ENCODE measurements at places on chromosomes 2 and 18.

DNA sequence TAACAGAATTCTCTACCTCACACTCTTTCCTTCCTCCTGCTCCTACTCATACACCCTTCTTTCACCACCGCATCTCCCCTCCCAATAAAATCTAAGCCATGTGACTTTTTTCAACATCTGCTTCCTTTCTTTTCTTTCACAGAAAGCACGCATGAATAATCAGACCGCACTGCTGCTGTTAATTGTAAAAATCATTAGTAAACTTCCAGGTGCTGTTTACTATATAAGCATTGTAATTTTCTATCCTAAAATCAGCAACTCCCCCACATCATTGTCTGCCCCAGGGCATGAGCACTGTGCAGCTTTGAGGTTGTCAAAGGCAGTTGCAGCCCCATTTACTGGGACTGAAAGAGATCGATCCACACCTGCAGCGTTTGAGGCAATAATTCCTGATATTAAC lies 782.6 kb upstream of the ID2 start:
- DNase-seq, result no peak

- DNase-seq, result no peak
These were observed 17.4 kb downstream of the CYTIP start for GRCh38 chr2:157426477-157426994.

GRCh38 chr2:198273660-198274059 lies 469.3 kb downstream of the PLCL1 start:
- no peak for DNase-seq

- no peak for DNase-seq
These were observed 558.2 kb upstream of the PIK3C3 start for GRCh38 chr18:41396861-41397260.

- DNase-seq, result no peak
These were observed 92.6 kb upstream of the TSPYL6 start for GRCh38 chr2:54348646-54349045.

DNA sequence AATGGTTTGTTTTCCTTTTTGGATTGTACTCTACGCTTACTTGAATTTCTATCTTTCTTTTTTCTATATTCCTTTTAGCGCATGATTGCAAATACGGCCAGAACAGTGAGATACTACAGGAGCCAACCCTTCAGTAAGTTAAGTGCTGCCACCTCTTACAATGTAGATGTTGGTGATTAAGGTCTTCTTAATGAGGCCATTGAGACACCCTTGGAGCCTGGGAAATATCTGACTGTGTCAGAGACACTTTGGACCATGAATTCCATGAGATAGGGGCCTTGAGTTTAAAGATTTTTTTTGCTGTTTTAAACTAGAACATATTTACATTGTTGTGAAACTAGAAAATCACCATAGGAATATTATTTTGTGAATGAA lies 27.1 kb upstream of the MAP3K20 start:
- no peak for DNase-seq

DNA sequence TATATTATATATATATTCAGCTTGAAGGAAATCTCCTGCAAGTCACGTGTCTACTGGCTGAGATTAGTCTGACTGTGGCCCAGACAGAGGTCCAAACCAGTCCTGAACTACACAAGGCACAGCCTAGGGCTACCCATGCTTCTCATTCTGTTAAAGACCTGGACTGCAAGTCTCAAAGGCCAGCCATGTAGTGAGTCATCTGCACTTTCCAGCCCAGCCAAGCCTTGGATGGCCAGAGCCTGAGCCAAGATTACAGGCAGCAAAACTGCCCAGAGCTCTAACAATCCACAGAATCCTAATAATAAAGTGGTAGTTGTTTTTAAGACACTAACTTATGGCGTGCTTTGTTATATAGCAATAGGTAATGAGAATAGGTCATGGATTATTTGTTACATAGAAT lies 259.6 kb downstream of the SS18 start:
- no peak for DNase-seq

DNA sequence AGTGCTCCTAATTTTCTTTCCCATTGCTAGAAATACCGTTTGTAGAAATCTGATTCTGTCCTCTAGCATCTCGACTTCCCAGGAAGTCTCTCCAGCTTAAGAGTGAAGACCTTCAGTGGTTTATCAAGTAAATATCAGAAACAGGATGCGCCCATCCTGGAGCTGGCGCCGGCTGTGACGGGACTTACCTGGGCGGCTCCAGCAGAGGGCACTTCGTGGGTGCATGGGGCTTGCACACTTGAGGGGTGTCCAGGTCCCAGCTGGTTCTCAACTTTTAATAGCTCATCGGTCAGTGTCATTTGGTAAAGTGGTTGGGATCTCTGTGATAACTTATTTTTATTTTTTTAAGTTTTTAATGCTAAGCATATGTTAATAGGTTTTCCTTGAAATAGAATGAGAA lies 167.0 kb upstream of the TPO start:
- no peak for DNase-seq

- DNase-seq, result no peak
These were observed 213.3 kb downstream of the NAPG start for GRCh38 chr18:10739152-10739551.

DNA sequence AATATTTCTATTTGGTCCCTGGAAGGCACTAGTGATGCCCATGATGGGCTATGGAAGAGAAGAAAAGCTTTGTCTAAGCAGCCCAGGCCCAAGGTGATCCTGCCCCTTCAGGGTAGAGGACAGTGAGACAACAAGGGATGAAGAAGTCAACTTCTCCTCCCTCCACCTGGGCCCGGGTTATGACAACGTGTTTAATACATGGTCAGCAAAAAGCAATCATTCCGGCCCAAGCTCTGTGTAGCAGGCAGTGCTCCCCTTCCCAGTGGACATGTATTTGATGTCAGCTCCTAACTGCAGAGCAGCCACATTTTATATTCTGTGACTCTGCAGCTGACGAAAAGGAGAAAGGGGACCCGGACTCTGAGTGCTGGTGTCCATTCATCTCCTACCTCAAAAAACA lies 67.2 kb upstream of the MFF start:
- no peak for DNase-seq

- no peak for DNase-seq
These were observed 56.9 kb downstream of the MFSD6 start for GRCh38 chr2:190465060-190465459.

GRCh38 chr2:240869109-240869955 lies 708 bp downstream of the AGXT start:
- no peak for DNase-seq

GRCh38 chr2:211077216-211077767 lies 520.9 kb downstream of the CPS1 start:
- no peak for DNase-seq

DNA sequence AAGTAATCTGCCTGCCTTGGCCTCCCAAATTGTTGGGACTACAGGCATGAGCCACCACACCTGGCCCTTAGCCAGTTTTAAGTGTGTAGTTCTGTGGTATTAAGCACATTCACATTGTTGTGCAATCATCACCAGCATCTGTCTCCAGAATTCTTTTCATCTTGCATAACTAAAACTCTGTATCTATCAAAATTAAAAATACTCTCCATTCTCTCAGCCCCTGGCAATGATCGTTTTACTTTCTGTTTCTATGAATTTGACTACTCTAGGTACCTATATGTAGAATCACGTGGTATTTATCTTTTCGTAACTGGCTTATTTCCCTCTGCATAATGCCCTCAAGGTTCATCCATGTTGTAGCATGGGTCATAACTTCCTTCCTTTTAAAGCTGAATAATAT lies 45.5 kb upstream of the CAVIN2 start:
- DNase-seq, result no peak

DNA sequence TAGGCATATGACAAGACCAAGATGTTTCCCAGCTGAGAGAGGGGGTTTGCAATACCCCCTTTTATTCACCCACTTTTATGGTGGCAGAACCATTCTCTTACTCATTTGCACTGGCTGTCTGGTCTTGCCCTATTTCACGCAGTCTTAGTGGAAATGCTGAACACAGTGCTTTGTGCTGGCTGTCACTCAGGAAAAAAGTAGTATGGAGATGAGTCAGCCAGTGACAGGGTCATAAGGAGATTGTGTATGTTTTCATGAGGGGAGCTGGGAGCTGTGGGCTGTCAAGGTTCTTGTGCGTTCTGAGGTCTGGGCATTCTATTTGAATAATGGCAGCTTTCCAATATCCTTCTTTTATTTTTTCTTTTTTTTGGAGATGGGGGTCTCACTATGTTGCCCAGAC lies 10.9 kb upstream of the CNRIP1 start:
- no peak for DNase-seq

DNA sequence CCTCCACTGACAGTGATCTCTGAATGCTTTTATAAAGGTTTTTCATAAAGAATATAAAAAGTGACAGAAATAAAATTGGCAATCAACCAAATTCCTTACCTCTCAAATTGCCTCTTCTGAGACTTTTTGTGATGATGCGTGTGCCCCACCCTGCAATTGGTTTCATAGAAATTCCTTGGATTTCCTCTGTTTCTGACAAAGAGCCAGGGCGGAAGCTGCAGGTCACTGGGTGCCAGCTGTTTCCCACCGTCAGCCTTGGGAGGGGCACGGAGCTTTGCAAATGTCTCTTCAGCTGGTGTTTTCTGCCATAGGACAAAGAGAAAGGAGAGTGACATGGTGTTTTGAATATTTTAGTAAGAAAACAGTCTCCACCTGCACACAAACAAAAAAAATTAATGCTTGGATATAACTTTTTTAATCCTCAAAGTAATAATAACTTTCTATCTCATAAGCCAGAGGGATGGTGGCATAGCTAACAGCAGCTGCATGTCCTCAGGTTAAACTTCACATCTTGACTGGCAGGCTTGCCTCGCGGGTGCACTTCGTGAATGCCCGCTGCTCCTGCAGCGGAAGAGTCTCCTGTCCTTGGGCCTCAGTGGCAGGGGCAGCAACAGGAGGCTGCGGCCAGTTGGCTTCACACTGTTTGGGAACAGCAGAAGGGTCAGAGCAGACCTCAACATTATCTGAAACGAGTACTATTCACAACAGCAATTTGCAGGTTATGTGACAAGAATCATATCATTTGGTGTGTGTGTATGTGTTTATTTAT lies 24.7 kb downstream of the AGAP1 start:
- DNase-seq, result no peak

DNA sequence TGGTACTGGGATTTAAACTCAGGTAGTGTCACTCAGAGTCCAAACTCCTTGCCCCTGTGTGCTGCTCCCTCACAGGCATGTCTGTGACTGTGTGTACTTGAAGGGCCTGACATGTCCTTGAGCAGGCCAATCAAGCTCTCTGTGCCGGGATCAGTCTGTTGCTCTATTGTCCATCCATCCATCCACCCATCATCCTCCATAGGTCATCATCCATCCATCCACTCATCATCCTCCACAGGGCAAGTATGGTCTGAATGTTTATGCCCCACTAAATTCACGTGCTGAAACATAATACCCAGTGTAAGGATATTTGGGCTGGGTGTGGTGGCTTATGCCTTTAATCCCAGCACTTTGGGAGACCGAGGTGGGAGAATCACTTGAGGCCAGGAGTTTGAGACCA lies 24.5 kb upstream of the NEB start:
- no peak for DNase-seq

- DNase-seq, result no peak
These were observed 257.2 kb downstream of the SRBD1 start for GRCh38 chr2:45353879-45354278.

GRCh38 chr18:33711514-33711913 lies 133.5 kb downstream of the ASXL3 start:
- no peak for DNase-seq

- no peak for DNase-seq
These were observed 23.0 kb downstream of the POU3F3 start for GRCh38 chr2:104876606-104877570.

GRCh38 chr2:48210189-48210588 lies 303.9 kb upstream of the FBXO11 start:
- DNase-seq, result no peak

- DNase-seq, result no peak
These were observed 8.4 kb upstream of the ANXA4 start for GRCh38 chr2:69733342-69734034.

- no peak for DNase-seq
These were observed 407.2 kb downstream of the PTPRM start for GRCh38 chr18:7974200-7974874.

DNA sequence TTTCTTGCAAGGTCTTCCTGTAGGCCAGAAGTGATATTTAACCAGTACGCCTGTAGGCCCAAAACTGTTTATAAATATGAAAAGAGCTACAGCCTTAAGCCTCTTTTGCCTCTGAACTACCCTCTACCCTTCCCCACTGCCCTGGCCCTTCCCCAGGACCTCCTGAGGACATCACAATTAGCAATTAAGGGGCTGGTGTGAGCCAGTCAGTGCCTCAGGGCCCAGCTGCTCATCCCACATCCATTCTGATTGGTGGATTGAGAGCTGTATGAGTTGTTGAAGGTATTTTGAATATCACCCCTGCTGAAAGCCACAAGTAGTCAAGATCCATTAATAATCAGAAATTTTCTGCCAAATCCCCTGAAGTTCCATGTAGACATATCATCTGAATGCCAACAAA lies 126.3 kb upstream of the TACR1 start:
- no peak for DNase-seq

DNA sequence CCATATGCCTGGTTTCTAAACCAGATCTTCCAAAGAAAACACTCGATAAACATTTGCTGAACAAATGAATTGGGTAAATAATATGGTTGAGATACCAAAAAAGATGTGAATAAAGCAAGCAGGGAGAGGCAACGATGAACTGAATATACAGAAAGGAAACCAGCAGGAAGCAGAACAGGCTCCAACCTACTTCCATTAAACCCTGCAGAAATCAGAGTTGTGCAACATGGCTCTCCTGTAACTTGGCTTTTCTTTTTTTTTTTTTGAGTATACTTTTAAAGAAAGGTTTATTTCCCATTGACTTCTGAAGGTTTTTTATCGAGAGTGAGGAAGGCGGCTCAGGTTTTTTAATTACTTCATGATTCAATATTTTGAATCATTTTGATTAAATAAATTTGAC lies 23.5 kb downstream of the ITSN2 start:
- no peak for DNase-seq

DNA sequence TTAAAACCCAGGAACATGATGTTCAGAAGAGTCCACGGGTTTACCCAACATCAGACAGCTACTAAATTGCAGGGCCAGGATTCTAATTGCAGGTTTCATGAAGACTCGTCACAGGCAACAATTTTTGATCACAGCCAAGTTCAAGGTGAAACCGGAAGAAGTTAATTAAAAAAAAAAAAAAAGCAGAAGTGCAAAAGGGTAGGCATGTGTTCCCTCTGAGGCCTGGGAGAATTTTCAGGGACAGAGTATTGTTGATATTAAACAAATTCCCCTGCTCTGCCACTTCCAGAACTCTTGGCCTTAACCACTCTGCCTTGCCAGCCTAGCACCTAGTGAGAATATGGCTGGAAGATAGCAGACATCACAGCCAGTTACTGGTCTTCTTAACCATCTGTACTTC lies 99.4 kb upstream of the TRIB2 start:
- DNase-seq, result no peak

GRCh38 chr2:129091620-129092019 lies 773.0 kb upstream of the HS6ST1 start:
- no peak for DNase-seq

DNA sequence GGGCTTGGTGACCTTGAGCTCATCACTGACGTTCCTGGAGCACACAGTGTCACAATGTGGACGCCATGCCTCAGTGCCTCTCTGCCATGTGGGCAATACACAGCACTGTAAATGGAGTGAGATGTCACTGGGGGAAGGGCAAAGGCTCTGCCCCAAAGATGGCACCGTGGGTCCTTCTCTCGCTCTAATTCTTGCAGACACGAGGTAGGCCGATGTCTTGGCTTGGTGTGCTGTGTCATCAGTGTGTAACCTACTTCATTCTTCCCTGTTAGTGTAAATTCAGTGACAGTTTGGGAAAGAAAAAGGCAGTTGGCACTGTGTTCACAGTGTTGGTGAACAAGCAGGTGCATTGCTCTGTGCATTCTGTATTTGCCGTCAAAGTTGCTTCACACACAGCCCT lies 309.3 kb upstream of the MYT1L start:
- DNase-seq, result no peak

All from activated CD8-positive, alpha-beta memory T cell treated with anti-CD3 and anti-CD28 coated beads for 1 hour (primary cell).